ENCODE measurements at places on chromosomes 12 and 14.

GRCh38 chr14:55101698-55102097 lies 27.4 kb upstream of the LGALS3 start:
- no peak for DNase-seq

DNA sequence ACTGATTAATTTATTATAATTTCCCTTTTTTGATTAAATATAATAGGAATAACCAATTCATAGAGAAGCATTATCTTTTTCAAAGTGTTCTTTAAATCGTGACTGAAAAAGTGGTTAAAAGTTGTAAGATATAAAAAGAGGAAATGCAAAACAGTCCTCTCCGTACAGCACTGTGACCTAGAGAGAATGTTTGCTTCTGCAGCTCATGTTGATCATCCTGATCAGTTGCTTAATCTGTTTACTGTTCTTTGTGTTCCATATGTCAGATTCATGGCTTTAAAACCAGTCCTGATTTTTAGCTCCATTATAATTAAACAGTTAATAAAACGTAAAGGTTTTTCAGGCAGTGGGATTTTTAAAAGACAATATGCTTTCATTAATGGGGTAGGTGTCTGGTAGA lies 4.7 kb downstream of the TTC8 start:
- no peak for DNase-seq

GRCh38 chr12:52582486-52582885 lies 8.8 kb upstream of the KRT74 start:
- DNase-seq, result no peak

DNA sequence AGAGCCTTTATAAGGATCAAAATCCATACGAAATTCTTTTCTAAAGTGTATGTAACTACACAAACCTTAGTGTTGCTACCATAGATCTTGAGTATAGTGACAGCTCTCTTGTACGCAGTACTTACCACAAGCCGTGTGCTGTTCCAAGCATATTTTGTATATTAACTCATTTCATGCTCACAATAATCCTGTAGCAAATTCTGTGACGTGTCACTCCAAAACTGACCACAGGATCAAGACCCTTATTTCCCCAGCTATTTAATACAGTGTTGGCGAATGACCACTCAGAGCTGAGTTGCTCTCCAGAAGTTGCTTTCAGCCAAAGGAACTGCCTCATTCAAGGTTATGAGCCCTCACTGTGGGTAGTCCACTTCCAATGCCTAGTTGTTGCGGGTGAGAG lies 169.8 kb downstream of the BTG1 start:
- no peak for DNase-seq

GRCh38 chr14:32263939-32264567 lies 61.0 kb upstream of the RNU6-8 start:
- no peak for DNase-seq

- no peak for DNase-seq
Measured at GRCh38 chr12:40002178-40003169, 103.4 kb downstream of the SLC2A13 start.

- no peak for DNase-seq
Measured at GRCh38 chr12:18139989-18140596, 50.1 kb upstream of the RERGL start.

GRCh38 chr12:1650978-1651361 lies 21.9 kb downstream of the WNT5B start:
- no peak for DNase-seq
